Muscle of leg (tissue), 16 donors: ENCODE measurements at places on chromosomes 5 and 9. TPM values are rescaled to one million over a fixed set of nuclear protein-coding genes. Genes with fewer than 3 reads are reported as not detected.

DNA sequence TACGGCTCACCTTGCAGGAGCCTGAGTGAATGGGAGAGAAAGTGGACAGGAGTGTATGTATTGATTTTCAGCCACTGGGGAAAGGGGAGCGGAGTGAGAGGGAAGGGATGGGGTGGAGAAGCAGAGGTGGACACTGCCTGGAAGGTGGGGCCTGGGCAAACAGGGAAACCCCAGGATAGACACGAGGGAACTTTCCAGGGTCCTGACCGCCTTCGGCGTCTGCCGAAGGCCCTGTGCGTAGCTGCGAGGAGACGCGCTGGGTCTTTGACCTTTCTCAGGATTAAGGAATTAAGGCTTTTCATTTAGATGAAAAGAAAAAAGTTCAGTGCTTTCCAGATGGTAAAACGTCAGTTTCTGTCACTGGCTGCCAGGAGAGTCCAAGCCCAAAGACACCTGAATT is 134.6 kb upstream of the RAPGEF1 start:
- DNase-seq = no peak

GRCh38 chr5:37717613-37718431 is 122.0 kb downstream of the GDNF start:
- peak; percentile 79 for DNase-seq

GRCh38 chr9:86550401-86550800 is 196.2 kb upstream of the TUT7 start:
- no peak for DNase-seq

GRCh38 chr9:94065535-94065961 is 18.7 kb upstream of the PTPDC1 start:
- DNase-seq = peak; percentile 85

GRCh38 chr9:132590037-132590317 is 7.6 kb downstream of the BARHL1 start:
- DNase-seq = no peak

- no peak for DNase-seq
Measured at GRCh38 chr5:142973932-142974331, 203.8 kb downstream of the ARHGAP26 start.

DNA sequence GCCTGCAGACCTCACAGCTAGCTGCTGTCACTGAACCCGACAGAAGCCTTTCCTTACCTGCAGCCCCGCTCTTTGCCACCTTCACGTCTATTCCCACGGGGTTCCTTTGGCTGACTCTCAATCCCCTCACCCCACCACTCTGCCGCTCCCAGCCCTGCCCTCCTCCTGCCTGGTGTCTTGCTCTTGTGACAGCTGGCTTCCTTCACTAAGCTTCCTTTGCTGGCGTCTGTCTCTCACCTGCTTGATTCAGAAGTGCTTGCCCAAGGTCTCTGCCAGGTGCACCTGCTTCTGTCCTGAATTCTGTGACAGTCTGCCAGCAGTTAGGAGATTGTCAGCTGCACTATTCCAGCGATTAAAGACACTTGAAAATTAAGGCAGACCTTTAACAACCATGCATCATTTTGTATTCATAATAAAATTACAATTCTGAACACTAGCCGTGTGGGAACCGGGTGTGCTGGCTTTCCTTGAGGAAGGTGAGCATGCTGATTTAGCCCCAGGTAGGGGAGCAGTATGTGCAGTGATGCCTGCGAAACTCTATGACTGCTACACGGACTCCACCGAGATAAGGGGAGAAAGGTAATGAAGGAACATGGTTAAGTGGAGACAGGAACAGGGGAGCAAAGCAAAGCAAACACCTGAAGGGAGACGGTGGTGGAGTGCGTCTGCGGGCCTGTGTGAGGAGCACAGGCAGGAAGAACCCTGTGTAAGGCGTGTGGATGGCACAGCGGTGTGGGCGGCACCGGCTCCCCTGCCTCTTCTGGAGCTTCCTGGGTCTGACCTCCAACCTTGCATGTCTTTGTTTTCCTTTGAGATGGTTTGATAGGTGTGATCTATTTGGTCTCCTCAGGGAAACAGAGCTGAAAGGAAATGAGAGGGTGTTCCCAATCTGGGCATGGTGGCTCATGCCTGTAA is 80.1 kb upstream of the CACNA1B start:
- no peak for DNase-seq

The SHOC1 gene
- polyA plus RNA-seq = 0.23 TPM

The PPIC gene
- polyA plus RNA-seq = 29.1 TPM

The CAMK4 gene
- polyA plus RNA-seq = 7.0 TPM

The TRIM32 gene
- polyA plus RNA-seq = 13.8 TPM

The DIPK1B gene
- polyA plus RNA-seq = 20.0 TPM

The SLC35A4 gene
- 58.6 TPM for polyA plus RNA-seq

The ZDHHC11 gene
- polyA plus RNA-seq = 10.8 TPM
